Activated T-helper 1 cell treated with anti-CD3 and anti-CD28 coated beads, Interleukin-2, amount 50 U/mL, for 16 hours (primary cell): ENCODE measurements at places on chromosomes 4 and X.

DNA sequence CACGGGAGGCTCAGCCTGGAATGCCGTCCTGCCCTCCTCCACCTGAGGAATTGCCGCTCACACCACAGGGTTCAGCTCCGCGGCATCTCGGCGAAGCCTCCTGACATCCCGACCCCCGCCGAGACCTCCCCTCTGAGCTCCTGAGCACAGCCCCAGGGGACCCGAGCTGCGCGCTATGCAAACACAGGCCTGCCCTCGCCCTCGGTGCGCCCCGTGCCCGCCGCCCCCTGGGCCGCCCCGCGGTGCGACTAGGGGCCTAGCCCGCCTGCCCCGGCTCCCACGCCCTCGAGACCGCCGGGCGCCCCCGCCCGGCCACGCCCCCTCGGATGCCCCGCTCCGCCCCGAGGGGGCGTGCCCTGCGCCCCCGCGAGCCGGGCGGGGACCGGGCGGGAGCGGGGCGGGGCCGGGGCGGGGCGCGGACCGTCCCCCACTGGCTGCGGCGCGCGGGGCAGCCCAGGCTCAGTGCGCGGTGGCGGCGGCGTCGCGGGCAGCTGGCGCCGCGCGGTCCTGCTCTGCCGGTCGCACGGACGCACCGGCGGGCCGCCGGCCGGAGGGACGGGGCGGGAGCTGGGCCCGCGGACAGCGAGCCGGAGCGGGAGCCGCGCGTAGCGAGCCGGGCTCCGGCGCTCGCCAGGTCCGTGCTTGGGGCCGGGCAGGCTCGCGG lies at the start of gene FGFR3:
TSS of gene FGFR3 (plus strand) at position 462 of the 664 bp plus-strand sequence. CDS start 642 bp downstream, outside the sequence.
- DNase-seq, result no peak

DNA sequence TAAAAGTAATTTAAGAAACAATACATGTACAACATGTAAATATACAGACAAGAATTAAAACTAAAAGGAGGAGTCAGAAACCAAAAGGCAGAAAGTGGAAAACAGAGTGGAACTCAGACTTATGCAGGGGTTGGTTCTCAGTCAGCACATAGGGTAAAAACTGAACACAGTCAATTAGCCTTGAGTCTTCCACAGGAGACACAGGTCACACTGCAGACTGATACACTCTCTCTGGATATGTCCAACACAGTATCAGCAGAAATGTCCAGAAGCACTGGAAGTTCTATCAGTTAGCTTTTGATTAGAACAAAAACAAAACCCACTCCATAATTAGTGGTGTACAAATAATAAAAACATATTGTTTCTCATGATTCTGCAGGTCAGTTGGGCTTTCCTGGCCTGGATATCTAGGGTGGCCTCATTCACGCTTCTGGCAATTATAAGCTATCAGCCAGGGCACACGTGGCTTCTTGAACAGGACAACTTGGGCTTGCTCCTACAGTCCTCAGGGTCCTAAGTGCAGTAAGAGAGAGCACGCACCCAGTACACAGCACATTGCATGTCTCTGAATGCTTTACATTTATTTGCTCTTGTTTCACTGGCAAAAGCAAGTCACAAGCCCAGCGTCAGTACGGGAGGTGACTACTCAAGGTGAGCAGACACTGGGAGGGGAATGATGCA lies 21.6 kb downstream of the TEC start:
- DNase-seq, result no peak

DNA sequence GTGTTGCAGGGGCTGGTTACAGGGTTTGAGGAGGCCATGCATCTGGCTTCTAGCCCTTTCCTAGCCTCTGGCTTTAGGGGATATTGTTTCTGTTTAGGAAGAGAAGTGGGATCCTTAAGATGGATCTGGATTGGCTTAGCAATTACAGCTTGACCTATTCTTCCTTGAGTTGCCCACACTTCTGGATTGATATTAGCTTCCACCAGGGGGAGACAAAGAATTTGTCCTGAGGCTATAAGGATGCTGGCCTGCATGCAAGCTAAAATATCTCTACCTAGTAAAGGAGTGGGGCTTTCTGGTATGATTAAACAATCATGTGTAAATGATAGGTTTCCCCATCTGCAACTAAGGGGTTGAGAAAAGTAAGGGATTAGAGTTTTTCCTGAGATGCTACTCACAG lies 117.2 kb downstream of the TEX13C start:
- no peak for DNase-seq

DNA sequence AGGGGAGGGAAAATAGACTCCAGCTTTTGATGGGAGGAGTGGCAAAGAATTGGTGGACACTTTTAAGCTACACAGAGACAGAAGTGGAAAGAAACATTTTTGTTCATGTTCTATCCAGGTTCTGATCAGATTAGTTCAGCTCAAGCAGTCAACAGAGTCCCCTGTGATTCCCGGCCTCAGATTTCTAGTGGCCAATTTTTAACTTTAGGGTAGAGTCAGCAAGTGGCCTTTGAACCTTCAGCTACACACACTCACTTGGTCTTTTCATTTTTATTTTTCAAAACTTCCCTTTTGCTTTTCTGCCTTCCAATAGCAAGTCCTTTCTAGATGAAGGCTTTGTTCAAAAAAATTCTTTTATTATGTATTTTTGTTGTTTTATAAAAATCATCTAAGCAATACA lies 169.2 kb upstream of the RPS6KA3 start:
- no peak for DNase-seq

DNA sequence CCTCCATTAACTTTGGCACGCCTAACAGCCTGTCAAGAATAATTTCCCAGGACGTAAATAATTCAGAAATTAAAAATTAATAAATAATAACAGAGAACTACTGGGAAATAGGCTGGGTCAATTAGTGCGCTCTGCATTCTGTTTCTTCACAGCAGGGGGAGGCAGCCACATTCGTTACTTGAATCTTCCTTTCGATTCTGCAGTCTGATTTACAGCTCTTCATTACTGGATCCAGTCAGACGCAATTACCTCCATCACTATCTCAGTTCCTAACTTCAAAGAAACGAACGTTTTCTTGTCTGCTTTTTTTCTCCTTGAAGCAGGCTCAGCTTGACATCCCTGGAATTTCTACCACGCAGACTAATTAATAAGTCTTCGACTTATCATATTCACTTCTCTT lies 9.0 kb upstream of the RPL34 start:
- DNase-seq, result no peak

DNA sequence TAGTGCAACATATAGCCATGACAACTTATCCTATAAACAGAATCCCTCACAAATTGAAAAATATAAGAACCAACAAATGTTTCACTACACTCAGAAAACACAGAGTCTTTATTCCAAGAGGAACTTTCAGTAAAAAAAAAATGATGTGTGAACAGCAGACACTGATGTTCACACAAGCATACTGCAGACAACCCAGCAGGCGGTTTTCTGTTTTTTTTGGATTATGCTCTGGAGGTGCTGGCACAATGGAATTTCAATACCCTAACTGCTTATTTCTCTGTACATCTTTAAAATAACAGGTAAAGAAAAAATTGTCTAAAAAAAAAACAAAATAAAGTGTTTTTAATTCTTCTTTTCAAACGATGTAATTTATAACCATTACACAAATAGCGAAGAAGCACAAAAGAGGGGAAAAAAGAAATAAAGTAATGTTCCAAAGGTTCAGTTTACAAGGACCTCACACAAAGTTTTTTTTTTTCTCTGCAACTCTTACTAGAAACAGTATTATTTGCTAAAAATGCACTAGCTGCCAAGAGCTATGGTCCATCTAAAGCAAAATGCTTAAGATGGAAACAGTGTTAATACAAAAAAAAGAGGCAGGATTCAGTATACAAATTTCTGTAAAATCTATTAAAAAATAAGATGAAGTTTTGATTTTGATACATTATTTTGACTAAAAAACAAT lies 55.3 kb downstream of the ANAPC10 start:
- no peak for DNase-seq

DNA sequence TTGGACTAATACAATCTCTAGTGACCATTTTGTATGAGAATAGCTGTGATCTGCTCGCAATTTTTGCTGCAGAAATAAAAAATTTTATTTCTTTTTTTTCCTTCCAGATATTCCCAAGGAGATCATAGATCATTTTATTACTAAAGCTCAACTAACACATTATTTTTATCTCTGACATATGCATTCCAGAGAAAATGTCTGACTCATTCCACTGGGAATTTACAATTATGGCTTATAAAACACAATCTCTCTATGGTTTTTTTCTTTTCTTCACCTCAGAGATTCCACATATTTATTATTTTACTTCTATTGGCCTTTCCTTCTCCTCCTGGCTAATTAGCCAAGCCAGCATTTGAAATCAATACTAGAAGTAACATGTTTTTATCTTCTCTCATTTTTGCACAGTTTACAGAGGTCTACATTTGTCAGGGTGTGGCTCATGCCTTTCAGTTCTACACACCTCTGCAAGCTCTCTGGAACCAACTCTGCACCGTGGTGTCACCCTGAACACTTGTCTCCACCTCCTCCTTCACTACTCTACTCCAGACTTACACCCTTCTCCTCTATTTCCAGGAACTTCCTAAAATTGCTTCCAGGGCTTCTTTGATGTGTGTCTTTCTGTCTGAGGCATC lies 59.8 kb upstream of the GPM6A start:
- no peak for DNase-seq

- no peak for DNase-seq
Observed at GRCh38 chr4:23782778-23783437, 106.9 kb downstream of the PPARGC1A start.

DNA sequence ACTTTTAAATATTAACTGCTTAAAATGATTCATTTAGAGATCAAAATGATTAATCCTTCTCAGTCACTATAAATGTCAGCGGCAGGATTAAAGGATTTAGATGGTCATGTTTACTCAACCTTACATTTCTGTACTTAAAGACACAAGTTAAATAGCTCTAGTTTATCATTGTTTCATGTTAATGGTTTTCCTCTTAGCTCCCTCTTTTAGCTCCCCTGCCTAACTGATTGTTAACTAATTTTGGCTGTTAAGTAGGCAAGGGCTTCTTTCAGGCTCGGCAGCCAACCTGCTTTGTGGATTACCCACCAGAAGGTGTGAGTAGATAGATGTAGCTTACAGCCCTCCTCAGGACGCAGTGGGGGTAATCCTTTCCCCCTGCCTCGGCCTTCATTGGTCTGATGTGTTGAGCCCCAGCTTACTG lies 96.0 kb downstream of the TENM3 start:
- DNase-seq, result no peak

DNA sequence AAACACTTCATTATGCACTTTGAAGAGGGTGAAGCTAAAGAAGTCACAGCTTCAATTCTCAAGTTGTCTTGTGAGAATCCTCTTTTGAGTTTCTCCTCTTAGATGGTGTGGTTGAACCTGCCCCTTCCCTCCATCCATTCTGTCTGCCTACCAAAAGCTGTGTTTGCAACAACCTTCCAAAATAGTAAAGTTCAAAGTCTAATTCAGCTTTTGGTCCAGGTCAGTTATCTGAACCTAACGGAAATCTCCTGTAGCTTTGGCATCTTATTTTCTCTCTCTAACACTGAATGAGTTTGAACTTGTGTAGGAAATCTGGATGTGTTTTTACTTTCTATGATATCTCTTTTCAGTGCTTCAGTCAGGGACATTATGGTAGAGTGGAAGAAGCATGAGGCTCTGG lies 201.7 kb upstream of the AR start:
- no peak for DNase-seq

GRCh38 chrX:129404670-129405008 lies 118.7 kb downstream of the SMARCA1 start:
- no peak for DNase-seq

- DNase-seq, result no peak
Observed at GRCh38 chr4:78656968-78657445, 105.4 kb downstream of the ANXA3 start.

DNA sequence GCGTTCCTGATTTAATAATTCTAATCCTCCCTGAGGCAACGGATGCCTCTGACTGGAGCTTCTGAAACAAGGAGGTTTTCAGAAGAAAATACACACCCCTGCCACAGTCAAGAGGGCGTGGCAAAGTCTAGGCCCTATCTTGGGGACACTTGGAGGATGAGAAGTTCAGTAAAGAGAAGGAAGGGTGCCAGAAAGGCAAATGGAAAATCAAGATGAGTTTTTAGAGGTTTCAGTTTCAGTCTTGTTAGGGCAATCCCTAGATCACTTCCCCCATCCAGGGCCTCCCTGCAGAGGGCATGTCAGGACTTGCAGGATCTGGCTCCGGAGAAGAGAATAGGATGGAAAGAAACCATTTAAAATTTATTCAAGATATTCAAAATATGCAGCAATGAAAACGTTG lies 28.5 kb upstream of the FGF2 start:
- DNase-seq, result no peak

- DNase-seq, result no peak
Observed at GRCh38 chrX:68599256-68600152, 48.0 kb upstream of the STARD8 start.

- no peak for DNase-seq
Observed at GRCh38 chr4:386708-387105, 49.1 kb downstream of the ZNF141 start.

- no peak for DNase-seq
Observed at GRCh38 chr4:168498251-168498650, 1.4 kb downstream of the PALLD start.

- no peak for DNase-seq
Observed at GRCh38 chrX:72348247-72348979, 42.7 kb upstream of the CITED1 start.

- DNase-seq, result no peak
Observed at GRCh38 chr4:85603437-85604336, 128.7 kb downstream of the ARHGAP24 start.
